NCI-H2171 treated with DMSO at 0.1 percent for 48 hours (cell line): ENCODE measurements at places on chromosomes 4 and X.

GRCh38 chr4:17163156-17163771 is 264.8 kb upstream of the LDB2 start:
- no peak for DNase-seq

GRCh38 chr4:786074-786741 is 39.7 kb downstream of the CPLX1 start:
- no peak for DNase-seq

GRCh38 chr4:119268466-119268865 is 53.5 kb downstream of the FABP2 start:
- DNase-seq: no peak

- no peak for DNase-seq
Measured at GRCh38 chrX:12007881-12008280, 130.4 kb upstream of the FRMPD4 start.

- no peak for DNase-seq
Measured at GRCh38 chr4:5635826-5636195, 72.5 kb downstream of the EVC2 start.

DNA sequence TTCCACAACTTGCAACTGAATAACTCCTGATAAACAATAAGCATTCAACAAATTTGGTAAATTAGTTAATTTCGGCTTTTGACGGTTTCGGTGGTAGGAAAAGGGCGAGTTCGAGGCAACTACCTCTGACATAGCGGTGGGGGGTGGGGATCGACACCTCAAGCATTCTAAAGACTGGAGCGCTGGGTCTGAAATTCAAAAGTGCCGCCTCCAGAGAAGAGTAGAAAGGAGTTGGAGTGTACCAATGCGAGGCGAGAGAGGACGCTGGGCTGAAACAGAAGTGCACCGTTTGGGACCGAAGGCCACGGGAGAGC is 725 bp downstream of the SMC1A start:
- DNase-seq: no peak

DNA sequence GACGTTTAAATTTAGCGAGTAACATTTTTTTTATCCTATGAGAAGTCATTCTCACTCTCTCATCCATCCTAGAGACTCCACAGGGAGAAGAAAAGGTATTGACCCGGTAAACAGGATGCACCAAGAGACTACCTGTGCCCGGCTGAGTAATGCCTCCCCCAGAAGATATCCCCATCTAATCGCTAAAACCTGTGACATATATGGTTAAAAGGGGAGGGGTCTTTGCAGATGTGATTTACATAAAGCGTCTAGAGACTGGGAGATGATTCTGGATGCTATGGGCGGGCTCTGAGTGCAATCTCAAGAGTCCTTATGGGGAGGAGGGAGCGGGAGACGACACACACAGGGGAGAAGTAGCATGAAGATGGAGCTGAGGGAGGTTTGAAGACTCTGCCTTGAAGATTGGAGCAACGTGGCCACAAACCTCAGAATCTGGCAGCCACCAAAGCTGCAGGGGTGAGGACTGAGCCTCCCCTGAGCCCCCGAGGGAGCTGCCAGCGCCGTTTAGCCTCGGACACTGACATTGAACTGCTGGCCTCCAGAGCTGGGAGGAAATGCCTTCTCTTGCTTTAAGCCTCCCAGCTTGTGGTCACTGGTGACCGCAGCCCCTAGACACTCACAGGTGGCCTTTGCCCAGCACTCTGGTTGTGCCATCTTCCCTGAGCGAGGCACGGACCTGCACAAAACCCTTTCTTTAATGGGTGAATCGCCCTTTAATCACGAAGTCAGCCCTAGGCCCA is 11.2 kb downstream of the ABLIM2 start:
- DNase-seq: no peak

DNA sequence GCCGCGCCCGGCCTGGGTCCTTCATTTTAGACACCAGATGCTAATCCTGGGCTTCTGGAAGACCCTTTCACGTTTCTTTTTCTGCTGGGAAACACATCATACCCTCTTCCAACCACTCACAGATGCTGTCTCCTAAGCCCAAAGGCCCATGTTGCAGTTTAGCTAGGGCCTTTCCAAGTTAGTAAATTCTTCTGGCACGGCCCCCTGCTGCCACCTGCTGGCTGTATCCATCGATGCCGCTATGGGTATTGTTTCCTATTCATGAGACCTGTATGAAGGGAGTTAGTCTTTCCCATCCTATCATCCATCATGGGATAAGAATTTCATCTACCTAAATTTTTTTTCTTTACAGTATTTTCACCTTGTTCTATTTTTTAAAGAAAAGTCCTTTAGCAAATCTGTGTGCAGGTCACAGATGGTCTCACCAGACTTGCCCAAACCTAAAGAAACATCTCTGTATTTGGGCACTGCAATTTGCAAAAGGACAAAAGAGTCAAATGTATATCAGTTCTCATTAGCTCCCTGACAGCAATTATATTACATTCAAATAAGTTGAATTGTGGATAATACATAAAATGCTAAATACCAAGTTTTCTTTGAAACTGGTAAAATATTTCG is 37.8 kb upstream of the SLC9A7 start:
- DNase-seq: peak; percentile 46

DNA sequence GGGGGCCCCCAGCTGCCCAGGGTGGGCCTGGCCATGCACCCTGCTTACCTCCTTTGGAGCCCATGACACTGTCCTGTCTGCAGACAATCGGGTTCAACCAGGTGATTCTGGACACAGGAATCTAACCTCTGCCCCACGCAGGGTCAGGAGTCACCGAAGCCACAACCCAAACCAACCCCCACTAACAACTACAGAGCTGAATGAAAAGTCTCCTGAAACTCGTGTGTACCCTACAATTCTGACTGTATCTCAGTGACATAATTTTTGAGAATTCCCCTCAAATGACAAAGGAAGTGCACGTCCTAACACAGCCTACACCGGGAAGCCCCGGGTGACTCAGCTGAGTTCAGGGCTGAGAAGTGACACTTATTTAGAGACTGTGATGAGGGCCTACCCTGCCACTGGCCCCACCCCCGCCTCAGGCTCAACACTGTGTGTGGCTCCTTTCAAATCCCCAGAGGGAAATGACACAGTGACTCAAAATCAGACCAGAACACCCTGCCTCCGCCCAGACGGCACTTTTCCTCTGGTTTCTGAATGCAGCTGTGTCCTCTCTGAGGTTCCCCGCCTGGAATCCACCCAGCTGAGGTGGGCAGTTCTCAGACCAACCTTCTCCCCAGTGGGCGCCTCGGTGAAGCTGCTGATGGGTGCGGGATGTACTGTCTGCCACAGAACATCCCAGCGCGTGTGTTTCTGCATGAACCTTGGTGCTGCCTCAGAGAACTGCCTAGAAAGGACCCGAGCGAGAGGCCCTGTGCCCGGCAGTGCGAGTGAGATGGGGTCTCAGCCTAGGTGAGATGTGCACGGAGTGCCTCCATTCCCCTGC is 9.9 kb downstream of the TNIP2 start:
- DNase-seq: no peak

- DNase-seq: no peak
Measured at GRCh38 chr4:24400537-24400936, 183.8 kb downstream of the DHX15 start.

GRCh38 chr4:38914854-38915253 is 47.2 kb downstream of the FAM114A1 start:
- DNase-seq: no peak

DNA sequence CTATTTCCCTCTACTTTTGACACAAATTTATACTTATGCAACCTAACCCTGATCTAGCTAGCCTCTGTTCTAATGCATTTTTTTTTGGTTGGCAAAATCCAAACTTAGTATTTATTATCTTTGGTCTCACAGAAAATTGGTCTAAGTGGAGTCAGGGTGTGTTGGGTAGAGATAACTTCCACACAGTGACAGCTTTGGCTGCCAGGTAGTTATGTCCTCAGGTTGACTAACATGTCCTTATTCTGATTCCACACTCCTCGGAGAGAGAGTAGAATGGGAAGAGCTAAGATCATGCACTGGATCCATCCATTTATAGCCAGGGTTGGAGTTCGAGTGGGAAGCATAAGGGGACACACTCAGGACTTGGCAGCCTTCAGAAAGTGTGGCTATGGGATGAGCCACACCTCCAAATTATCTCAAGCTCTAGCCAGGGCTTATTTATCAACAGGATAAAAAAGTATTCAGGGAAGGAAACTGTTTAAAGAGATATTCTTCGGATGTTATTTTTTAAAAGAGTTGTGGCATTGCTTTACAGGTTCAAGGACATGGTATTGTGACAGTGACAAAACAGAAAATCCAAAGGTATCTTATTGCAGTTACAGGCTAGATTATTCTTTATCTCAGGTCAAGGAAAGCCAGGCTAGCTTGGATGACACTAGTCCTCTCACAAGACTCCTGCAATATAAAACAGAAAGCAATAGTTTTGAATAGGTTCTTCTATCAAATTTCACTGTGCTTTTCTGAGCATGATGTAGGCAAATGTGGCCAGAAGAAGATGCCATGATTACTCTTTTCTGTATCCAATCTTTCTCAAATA is 51.5 kb downstream of the NPY1R start:
- no peak for DNase-seq

GRCh38 chr4:138236037-138236436 is 6.1 kb downstream of the SLC7A11 start:
- DNase-seq: no peak

DNA sequence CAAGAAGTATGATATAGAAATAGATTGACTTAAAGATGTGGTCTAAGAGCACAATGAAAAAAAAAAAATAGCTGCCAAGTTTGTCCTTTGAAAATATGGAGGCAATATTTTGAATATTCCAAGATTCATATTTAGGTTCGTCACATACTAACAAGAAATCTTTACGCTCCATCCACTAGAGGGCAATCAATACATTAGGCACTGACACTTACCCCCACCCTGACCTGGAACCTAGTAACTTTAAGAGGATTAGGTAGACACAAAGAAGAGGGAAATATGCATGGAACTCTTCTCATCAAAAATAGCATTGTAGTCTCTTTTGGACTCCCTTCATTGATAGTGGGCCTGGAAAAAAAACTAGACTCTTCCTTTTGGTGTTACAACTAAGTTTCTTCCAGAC is 1108.1 kb downstream of the PCDH19 start:
- DNase-seq: peak; percentile 2

- peak; percentile 82 for DNase-seq
Measured at GRCh38 chr4:81472281-81473182, 825 bp upstream of the RASGEF1B start.

GRCh38 chr4:165472943-165473676 is 94.3 kb downstream of the CPE start:
- no peak for DNase-seq

DNA sequence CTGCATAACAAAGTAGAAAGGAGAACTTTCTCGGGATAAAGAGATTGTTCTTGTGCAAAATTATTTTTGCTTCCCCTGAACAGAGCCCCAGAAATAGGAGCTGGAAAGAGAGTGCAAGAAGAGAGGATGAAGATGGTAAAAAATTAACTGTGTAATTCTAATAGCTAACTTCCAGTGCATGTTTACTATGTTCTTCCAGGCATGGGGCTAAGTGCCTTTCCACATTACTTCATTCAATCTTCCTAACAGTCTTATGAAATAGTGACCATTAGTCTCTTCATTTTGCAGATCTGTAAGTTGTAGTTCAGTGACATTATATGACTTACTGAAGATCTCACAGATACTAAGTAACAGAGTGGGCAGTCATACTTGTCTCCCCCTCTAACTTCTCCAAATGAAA is 61.1 kb upstream of the KLHL13 start:
- no peak for DNase-seq
